ENCODE measurements at places on chromosomes 16 and 17.

- DNase-seq = no peak
Observed at GRCh38 chr17:14950216-14950615, 314.9 kb downstream of the PMP22 start.

DNA sequence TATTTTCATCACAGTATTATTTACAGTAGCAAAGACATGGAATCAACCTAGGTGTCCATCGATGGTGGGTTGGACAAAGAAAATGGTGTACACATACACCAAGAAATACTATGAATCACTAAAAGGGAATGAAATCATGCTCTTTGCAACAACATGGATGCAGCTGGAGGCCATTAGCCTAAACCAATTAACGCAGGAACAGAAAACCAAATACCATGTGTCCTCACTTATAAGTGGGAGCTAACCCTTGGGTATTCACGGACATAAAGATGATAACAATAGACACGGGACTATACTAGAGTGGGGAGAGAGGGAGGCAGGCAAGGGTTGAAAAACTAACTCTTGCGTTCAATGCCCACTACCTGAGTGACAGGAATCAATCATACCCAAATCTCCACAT lies 41.0 kb downstream of the MRPS23 start:
- DNase-seq = no peak

GRCh38 chr17:20074001-20074400 lies 64.8 kb downstream of the SPECC1 start:
- DNase-seq = peak; percentile 67

DNA sequence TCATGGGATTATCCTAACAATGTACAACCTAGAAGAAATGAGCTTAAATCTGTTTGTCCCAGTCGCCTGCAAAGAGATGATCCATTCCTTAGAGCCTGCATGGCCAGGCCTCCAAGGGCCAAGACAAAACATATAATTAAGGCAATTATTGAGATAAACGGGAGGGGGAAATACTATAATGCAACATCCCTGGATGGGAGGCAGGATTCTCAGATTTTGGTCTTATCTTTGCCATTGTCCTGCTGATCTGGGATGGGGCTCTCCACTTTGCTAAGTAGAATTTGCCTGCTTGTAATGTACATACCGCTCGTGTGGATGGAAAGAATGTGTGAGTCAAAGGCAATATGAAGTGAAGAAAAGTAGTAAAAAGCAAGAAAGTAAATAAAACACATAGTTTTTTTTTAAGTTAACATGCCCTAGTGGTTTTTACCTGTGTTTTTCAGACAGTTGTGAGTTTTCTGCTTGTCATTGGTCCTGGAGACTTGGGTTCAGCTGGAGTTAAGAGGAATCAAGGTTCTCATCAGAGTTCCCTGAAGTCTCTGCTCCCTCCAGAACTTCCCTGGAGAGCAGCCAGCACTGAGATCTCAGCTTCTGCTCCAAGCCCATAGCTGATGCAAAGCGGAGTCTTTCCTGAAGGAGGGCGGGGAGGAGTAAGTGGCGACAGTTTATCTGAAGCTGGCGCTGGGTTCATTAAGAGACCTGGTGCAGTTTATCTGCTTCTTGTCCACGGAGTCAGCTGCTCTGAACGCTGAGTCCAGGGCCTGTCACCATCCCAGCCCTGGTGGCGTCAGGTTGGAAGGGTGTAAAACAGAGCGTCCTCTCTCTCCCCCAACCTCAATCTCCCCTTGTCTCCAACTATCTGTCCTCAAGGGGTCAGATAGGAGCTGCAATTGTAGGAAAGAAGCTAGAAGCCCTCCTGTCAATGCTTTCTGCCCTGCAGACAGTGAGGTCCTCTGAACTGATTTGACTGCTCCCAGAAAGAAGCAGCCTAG lies 30.1 kb downstream of the HOXB1 start:
- peak; percentile 76 for DNase-seq

- no peak for DNase-seq
Observed at GRCh38 chr17:32492264-32492589, 5.4 kb downstream of the CDK5R1 start.

DNA sequence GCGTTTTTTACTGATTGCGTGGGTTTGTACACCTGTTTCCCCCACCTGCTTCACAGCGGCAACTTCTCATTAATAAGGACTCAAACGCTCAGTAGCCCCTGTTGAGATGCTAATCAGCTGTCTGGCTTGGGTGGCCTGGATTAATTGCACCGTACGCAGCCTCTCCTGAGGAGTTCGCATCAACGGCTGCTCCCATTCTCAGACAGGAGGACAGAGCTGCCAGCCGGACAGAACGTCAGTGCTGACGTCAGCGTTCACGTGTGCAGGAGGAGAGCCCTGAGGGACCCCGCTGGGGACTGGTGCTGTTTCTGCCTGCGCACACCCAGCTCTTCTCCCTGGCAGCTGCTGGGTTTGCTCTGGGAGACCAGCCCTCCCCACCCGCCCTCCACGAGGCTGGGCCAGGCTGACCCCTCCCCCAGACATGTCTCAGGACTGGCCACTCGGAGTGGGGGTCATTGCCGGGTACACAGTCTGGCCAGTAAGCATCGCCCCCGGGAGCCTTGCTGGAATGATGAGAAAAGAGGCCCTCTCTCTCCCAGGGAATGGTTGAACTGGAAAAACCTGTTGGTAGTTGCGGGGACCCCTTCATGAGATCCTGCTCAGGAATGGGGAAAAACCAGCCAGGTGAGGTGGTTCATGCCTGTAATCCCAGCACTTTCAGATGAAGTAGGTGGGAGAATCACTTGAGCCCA lies 5.7 kb upstream of the BANP start:
- DNase-seq = peak; percentile 64

DNA sequence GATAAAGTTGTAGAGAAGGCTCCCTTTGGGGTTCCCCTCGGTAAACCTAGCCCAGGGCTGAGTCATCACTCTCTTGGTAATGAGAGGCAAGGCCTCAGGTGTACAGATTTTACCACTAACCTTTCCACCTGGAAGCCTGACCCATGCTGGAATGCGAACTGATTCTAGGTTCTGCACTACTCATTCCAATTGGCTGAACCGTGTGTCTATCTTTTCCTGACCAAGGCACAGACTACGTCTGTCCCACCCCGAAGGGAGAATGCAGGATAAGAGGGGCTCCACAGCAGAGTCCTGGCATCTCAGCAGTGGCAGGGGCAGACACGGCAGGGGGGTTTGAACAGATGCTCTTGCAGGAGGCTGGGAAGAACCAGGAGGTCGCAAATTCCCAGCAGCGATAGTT lies 65.4 kb upstream of the B4GALNT2 start:
- no peak for DNase-seq

DNA sequence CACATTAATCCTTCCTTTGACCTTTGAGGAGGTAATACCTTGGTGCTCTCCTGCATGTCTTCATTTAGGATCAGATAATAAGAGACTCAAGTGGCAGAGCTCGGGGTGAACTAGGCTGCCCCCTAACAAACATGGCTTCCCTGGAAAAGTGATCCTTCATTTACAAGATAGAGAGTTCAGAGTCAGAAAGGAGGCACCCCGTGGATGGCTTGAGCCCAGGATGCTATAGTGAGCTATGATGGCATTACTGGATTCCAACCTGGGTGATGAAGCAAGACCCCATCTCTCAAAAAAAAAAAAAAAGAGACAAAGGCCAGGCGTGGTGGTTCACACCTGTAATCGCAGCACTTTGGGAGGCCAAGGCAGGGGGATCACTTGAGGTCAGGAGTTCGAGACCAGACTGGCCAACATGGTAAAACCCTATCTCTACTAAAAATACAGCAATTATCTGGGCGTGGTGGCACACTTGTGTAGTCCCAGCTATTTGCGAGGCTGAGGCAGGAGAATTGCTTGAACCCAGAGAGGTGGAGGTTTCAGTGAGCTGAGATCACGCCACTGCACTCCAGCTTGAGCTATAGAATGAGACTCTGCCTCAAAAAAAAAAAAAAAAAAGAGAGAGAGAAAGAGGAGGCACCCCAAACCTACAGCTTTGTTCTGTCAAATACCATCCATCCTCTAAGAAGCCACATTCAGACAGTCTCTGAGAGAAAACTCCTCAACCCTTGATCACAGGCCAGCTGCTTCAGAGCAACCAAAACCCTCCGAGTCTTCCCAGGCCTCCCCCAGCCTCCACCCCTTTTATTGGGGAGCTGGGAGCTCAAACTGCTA lies 7.4 kb downstream of the FAM117A start:
- no peak for DNase-seq
